Hypothalamus (tissue), 51 donors: ENCODE measurements at places on chromosomes 2 and 18.

DNA sequence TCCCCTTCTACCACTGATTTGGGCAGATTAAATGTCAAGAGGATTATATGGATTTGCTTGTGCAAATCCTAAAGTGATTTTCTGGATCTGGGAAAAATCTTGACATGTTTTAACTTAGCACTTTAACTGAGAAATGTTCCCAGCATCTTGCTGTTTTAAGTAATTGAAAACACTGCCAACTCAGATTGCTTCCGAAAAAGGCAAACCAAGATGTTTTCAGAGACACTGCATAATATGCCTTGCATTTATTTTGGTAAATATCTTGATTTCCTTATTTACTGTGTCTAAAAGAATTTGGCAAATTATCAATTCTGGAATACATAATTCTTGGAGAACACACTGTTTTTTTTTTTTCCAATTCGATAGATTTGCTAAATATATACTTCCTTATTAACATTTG lies 385.0 kb upstream of the FAM98A start:
- DNase-seq, result no peak

- no peak for DNase-seq
Measured at GRCh38 chr18:39976771-39977170, 1978.3 kb upstream of the PIK3C3 start.

DNA sequence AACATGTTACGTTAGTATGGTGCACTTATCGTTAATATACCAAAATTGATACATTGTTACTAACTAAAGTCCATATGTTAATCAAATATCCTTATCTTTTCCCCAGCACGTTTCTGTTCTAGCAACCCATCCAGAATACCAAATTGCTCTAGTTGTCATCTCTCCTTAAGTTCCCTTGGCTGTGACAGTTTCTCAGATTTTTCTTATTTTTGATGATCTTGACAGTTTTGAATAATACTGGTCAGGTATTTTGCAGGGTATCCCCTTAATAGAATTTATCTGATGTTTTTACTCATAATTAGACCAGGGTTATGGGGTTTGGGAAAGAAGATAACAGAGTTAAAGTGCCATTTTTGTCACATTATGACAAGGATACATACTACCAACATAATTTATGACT lies 47.8 kb downstream of the TFPI start:
- DNase-seq, result no peak

DNA sequence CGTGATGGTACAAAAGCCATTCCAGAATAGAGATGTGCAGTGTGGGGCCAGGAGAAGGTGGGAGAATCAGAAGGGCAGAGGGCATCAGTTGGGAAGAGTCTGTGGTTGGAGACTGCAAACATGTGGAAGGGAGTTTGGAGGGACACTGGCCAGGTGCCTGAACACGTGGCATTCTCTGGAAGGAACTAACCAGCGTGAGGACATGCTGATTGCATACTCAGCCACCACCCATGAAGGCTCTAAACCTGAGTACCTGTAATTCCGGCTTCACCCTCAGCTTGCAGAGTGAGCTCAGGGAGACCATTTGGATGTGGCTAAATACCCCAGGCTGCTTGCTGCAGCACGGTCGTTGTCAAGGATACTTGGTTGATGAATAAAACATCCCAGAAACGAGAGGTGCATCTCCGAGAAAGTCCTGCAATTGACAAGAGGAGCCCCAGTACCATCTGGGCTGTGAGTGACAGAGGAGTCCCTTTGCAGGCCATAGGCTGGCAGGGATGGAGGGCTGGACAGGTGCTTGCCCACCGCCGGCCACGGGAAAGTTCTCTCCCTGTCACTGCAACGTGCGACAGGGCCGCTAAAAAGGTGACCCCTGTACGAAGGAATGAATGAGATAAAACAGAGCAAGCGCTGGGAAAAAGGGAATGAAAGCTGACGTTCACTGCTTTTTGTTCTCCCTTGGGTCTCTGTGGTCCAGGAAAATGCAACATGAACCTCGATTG lies 5.0 kb downstream of the ACKR3 start:
- DNase-seq, result no peak

- DNase-seq, result no peak
Measured at GRCh38 chr2:26530696-26531095, 52.8 kb upstream of the OTOF start.

GRCh38 chr2:105517814-105518705 lies 119.2 kb upstream of the FHL2 start:
- DNase-seq, result no peak

DNA sequence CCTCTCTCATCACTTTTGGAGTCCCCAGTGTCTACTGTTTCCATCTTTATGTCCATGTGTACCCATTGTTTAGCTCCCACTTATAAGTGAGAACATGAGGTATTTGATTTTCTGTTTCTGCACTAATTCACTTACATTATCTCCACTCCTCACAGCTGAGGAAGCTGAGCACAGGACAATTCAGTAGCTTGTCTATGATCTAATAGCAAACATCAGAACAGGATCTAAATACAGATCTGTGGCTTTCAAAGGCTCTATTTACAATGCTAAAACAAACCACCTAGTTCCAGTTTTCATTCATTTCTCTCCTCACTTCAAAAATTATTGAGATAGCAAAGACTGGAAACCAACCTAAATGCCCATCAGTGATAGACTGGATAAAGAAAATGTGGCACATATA lies 52.0 kb upstream of the DDX18 start:
- DNase-seq, result no peak

- no peak for DNase-seq
Measured at GRCh38 chr2:206565666-206566065, 76.6 kb upstream of the FAM237A start.

DNA sequence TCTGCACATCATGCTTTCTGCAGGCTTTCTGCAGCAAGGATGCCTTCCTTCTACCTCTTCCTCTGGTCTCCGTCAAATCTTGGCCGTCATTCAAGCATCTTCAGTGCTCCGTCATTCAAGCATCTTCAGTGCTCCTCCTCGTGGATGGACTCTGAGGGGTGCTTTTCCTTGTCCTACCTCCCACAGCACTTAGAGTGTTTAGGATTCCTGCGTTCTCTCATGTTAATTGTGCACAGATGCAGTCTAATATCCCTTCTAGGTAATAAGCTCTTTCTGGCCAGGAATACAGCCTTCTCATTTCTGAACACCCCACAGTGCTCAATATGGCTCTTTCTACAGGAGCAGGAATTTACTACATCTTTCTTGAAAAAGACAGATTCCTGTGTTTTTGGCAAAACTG lies 59.8 kb downstream of the ZNF236 start:
- DNase-seq, result no peak

- DNase-seq, result no peak
Measured at GRCh38 chr2:217351378-217351777, 491.5 kb upstream of the TNP1 start.
